NCI-H774 (cell line): ENCODE measurements at places on chromosomes 1 and 21.

GRCh38 chr1:21182181-21182731 is 5.6 kb upstream of the EIF4G3 start:
- no peak for DNase-seq

- no peak for DNase-seq
Observed at GRCh38 chr1:115063228-115063901, 25.9 kb downstream of the TSPAN2 start.

- DNase-seq = no peak
Observed at GRCh38 chr1:224700918-224701531, 84.9 kb downstream of the CNIH3 start.

DNA sequence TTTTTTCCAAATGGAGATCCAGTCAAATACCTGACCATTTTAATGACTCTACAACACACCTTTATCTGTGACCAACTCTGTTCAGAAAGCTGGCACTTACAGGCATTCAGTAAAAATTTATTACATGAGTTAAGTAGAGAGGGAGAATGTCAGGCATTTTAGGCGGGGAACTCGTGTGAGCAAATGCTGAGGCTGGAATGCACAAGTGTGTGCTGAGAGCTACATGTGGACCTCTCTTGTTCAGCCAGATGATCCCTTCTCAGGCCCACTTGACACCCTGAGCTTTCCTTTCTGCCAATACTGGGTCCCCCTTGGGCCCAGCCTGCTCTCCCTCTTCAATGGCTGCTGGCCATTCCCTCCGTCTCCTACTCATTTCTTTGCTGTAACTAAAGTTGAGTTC is 11.7 kb downstream of the PPIH start:
- no peak for DNase-seq

DNA sequence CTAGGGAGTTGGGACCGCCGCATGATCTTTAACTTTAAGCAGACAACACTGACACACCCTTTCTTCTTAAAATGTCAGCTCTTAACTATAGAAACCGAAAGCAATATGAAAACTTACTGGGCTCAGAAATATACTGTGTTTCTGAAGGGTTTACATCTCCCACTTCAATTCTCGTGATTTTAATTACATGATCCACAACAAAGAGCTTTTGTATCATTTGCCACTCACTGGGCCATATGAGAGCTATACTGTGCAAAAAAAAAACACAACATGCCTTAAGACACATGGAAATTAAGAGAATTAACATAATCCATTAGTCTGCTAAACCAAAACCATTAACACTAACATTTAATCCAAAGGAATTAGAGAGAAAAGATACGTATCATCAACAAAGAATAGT is 35.0 kb upstream of the RAP1GAP start:
- DNase-seq = no peak

DNA sequence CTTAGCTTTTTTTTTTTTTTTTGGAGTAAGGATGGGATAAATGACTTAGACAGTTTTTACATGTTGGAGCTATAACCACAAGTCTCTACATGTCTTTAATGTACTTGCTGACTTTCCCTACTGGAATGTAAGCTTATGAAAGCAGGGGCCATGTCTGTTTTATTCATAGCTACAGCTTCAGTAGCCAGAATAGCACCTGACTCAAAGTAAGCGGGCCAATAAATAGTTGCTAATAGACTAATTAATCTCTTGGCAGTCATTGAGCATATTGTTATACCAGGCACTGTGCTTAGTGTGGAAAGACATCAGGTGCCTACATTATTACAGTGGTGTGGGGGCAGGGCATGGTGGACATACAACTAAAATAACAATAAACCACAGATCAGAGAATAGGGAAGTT is 84.4 kb upstream of the HOOK1 start:
- no peak for DNase-seq

GRCh38 chr1:153750026-153750995 is 22.5 kb downstream of the INTS3 start:
- no peak for DNase-seq

GRCh38 chr1:247274605-247275256 is 18.9 kb downstream of the VN1R5 start:
- no peak for DNase-seq

GRCh38 chr1:112389689-112390088 is 6.3 kb upstream of the CTTNBP2NL start:
- DNase-seq = no peak

DNA sequence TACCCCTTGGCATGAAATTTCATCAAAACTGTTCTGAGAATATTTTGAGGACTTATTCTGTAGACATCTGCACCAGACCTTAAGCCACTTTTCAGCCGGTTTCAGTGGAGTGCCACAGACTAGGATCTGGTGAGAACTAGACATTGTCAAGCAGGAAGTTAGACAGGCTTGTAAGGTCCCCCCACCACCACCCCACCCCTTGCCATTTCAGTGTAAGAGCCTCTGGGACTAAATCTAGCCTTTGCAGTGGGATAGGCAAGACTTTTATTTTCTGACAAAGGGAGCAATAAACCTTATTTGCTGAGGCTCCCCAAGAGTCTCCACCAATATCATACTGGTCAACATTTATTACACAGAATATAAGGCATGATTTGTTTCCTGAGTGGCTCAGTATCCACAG is 77.9 kb upstream of the EXO1 start:
- DNase-seq = no peak

DNA sequence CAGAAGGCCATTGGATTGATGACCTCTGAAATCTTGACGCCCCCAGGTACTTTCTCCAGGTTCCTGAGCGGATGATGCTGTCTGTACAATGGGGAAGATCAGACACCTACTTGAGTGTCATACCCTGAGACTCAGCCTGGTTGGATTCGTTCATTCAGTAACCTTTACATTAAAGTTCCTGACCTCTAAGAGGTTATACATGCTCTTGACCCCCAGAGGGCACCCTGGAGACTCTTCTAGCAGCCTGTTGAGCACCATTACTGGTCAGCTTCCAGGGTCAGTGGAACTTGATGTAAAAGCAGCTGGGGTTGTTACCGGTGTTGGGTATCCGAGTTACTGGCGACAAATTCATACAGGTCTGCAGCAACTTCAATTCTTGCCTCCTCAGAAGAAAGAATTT is 114.3 kb upstream of the ZNF678 start:
- DNase-seq = peak; percentile 29

GRCh38 chr1:228341814-228342626 is 64.6 kb downstream of the TRIM11 start:
- DNase-seq = no peak

DNA sequence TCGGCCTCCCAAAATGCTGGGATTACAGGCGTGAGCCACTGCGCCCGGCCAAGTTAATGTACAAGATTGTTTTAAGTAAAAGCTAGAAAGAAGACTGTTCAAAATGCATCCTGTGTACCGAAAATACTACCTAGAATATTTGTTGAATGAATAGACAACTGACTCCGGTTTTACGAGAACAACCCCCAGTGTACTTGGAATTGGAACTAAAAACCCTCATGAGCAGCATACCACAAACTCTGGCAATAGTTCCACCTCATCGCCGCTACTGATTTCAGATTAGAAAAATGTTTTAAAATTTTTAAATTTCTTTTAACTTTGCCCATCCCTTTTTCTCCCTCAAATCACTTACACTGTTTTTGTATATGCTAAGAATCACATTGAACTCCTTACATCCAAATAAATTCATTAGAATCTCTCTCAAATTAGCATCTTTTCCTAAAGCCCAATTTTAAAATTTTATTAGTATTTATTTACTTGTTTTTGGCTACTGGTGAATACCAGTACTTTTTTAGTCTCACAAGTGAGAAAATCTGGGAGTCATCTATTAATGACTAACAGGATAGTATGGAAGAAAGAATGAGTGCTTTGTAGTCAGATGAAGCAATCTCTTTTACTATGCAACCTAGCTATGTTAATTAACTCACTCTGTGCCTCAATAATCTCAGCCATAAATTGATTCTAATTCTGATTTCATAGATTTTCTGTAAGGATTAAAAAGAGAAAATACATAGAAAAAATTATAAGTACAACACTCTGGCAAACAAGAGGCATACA is 95.1 kb downstream of the GPATCH2 start:
- no peak for DNase-seq

DNA sequence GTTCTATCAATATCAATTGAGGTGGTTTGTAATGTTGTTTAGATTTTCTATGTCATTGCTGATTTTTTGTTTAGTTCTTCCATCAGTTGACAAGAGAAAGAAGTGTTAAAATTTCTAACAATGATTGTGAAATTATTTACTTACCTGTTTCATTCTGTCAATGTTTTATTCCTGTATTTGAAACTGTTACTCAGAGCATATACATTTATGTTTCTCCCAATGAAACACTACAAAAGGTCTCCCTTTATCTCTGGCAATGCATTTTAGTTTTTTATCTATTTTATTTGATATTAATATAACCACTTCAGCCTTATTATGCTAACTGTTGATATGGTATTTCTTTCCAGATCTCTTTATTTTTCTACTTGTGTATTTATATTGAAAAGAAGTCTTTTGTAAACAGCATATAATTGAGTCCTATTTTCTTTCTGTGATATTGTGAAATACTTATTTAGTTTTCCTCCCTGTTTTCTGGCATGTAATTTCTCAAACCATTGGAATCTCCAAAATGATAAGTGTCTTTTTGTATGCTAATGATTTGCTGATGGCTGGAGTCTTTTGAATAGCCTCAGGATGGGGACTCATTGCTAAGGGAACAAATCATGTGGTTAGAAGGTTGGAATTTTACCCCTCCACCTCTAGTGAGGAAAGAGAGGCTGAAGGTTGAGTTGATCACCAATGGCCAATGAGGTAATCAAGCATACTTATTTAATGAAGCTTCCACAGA is 122.0 kb downstream of the ADSS2 start:
- DNase-seq = no peak

DNA sequence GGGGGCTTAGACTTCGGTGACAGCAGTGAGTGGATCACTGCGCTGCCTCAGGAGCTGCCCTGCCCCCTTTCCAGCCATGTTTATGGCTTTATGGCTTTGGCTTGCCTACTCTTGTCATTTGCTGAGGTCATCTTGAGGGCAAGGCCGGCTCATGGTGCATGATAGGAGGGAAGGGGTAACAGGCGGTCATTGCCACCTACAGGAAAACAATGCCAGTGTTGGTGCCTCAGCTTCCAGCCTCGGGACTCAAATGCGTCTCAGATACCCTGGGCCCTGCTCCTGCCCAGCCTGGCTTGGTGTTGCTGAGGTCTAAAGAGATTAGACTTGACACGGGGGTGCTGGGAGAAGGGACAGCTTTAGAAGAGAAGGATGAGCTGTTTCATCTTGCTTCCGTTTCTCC is 14.5 kb downstream of the KDF1 start:
- no peak for DNase-seq

DNA sequence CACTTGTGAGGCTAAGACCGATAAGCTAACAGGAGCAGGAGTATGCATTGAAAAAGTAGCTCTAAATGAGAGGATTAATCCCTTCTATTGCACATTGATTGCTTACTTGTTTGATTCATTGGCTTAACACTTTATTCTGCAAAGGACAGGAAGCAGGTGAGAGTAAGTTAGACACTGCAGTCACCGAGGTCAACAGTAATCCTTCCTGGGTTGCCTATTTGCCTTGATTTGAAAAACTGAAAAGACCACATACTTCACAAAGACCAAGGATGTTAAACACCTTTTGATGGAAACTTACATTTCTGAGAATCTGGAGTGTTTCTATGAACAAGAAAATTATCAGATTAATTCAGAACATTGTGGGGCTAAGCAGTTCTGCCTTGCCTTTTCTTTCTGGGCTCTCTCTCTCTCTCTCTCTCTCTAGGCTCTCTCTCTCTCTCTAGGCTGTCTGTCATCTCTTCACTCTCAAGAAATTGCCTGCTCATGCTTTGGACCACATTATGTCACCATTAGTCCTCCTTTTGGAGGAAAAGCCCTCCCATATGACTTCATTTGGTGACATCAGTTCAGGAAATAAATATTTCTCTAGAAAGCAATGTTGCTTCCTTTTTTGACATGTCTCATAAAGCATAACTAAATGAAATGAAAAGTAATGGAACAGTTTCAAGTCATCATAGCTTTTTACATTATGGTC is 103.8 kb downstream of the TNFSF18 start:
- DNase-seq = no peak

DNA sequence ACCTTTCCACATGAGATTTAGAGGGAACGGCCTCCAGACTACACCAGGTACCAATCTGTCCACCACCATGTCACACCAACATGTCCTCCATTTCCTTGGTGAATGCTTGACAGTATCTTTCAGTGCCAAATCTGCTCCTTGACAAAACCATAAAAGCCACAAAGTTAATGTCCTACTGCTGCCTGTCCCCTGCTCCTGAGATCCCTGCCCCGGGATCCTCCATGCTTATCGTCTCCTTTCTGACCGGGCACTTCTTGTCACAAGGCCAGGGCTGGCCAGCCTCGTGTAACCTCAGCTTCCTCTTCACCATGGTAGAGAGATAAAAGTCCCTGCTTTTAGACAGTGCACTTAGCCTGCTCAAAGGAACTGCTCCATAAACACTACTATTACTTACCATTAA is 136.2 kb downstream of the NAV1 start:
- no peak for DNase-seq

GRCh38 chr1:158793604-158794003 is 12.6 kb upstream of the OR6N2 start:
- no peak for DNase-seq

DNA sequence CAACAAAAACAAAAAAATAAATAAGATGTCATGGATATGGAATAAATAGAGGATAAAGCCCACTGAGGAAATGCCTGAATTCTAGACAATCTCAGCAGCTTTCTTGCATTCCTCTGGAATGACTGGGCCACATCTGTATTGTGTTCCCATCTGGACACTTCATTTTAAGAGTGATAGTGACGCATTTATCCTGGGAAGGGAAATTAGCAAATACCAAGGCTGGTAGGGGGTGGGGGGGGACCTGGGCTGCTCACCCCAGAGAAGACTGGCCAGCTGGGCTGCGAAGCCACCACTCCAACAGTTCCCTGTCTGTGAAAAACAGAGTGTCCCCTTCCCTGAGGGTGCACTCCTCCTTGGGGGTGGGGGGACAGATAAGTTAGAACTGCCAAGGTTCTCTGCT is 106.3 kb downstream of the HIVEP3 start:
- DNase-seq = no peak

DNA sequence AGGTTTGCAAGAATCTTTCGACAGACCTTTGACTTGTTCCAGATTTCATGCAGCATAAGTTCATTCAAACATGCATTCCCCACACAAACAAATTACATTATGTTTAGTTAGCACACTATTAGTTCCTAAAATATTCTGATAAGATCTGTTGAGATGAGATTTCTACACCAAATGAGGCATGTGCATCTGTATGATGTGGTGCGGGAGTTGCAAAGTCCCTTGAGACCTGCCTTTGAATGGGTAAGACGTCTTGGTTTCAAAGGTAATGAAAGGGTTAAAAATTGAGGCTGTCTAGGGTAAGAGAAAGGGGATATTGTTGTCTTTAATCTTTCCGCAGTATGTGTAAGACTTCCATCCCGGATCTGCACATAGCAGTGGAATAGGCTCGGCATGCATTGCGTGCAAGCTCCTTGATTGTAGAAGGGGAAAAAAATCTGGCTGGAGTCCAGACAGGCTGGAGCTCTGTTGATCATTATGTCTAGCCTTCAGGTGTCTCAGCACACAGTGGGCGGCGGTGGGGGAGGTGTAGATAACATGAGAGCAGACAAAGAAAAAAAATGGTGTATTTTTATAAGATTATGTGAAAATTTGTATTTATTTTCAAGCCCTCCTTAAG is 296.6 kb downstream of the PTPRC start:
- peak; percentile 85 for DNase-seq

GRCh38 chr1:35505911-35506798 is 51.0 kb downstream of the KIAA0319L start:
- no peak for DNase-seq

GRCh38 chr1:30511106-30511505 is 212.3 kb downstream of the MATN1 start:
- DNase-seq = no peak
